ENCODE measurements at places on chromosomes 12 and 14. TPM values are rescaled to one million over a fixed set of nuclear protein-coding genes. Genes with fewer than 3 reads are reported as not detected.

Gene SMCO2
- not detected for polyA plus RNA-seq

Gene RNASE1
- 86.4 TPM for polyA plus RNA-seq

Gene AEBP2
- polyA plus RNA-seq = 24.8 TPM

Gene CAPZA3
- not detected for polyA plus RNA-seq

Gene MGP
- polyA plus RNA-seq = 16,275 TPM

Gene DNAJC22
- polyA plus RNA-seq = 1.2 TPM

DNA sequence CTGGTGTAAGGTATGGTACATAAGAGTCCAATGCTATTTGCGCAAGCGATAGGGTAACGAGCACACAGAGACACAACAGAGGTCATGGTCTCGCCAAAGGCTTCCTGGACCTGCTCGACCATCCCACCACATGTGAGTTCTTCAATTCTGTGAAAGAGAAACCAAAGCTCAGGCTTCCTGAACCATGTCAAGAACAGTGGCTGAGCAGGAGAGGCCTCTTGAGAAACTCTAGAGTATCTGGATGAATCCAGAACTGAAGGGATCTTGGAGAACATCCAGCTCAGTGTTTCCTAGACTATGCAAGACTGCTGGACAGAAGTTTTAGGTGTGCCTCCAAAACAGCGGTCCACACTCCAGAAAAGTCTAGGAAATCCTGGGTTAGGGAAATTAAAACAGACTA, 114.5 kb downstream of the TRAFD1 start:
- no peaks in the 10 kb centered on the region for H3K4me1 ChIP-seq
- no peak overlapping the region for H3K27ac ChIP-seq
- H3K36me3 ChIP-seq = peaks cover 7% of the 10 kb centered on the region
- H3K4me3 ChIP-seq = no peak overlapping the region

- DNase-seq = no peak
- no peaks in the 10 kb centered on the region for H3K36me3 ChIP-seq
Measured at GRCh38 chr12:82329508-82329907, 28.7 kb downstream of the CCDC59 start.

DNA sequence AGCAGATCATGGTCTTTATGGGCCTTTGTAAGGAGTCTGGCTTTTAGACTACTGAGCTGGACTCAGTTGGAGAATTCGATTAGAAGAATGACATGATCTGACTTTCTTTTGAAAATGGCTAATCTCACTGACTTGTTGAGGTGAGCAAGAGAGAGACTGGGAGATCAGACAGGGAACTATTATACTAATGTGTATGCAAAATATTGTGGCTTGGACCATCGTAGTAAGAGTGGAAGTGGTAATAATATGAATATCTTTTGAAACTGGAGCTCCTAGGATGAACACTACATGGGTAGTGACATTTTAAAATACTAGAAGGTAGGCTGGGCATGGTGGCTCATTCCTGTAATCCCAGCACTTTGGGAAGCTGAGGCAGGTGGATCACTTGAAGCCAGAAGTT, 56.2 kb upstream of the CCT2 start:
- no peaks in the 10 kb centered on the region for H3K27me3 ChIP-seq
- peak overlapping the region; percentile 53 for H3K27ac ChIP-seq
- DNase-seq = no peak
- no peak overlapping the region for H3K4me3 ChIP-seq
- peaks cover 3% of the 10 kb centered on the region for H3K4me1 ChIP-seq

DNA sequence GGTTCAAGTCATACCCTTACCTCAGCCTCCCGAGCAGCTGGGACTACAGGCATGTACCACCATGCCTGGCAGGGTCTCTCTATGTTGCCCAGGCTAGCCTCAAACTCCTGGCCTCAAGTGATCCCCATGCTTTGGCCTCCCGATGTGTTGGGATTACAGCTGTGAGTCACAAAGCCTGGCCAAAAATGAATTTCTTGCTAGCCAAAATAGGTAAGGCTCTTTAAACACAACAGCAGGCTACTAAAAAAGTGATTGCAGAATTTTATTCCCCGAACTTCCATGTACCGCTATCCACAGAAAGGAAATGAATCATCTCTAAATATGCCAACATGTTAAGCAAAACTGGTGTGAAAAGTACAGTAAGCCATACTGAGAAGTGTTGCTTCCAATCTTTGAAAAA, 50.6 kb downstream of the WDHD1 start:
- H3K36me3 ChIP-seq = no peaks in the 10 kb centered on the region
- no peaks in the 10 kb centered on the region for H3K4me1 ChIP-seq
- no peak for DNase-seq
- H3K27ac ChIP-seq = no peak overlapping the region
- H3K27me3 ChIP-seq = no peaks in the 10 kb centered on the region

GRCh38 chr12:64792128-64792527, 32.3 kb upstream of the TBC1D30 start:
- no peak overlapping the region for H3K4me3 ChIP-seq
- no peaks in the 10 kb centered on the region for H3K36me3 ChIP-seq
- H3K27ac ChIP-seq = no peak overlapping the region
- no peak for DNase-seq

DNA sequence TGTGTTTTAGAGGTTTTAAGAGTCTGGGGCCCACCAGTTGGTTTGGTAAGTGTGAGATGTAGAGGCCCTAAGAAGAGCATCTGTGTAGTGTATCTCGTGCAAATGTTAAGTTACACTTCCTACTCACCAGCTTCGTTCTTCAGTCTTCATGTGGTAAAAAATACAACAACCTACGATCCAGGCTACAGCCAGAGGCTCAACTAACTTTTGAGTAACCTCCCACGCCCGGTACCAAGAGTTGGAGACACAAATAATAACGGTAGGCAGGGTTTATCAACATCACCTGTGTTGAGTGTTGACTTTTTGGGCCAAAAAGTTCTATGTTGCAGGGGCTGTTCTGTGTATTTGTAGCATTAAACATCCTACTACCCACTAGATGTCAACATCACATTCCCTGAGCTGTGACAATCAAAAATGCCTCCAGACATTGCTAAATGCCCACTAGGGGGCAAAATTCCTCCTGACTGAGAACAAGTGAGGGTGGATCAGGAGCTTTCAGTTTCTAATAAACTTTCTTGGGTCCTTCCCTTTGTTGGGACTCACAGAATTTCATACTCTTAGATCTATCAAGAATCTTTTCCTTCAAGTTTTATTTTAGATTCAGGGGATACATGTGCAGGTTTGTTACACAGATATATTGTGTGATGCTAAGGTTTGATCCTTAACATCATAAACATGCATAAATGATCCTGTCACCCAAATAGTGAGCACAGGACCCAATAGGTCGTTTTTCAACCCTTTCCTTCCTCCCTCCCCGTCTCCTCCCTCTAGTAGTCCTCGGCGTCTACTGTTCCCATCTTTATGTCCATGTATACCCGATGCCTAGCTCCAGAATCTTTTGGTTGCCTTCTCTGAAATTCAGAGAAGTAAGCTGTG, 94.7 kb downstream of the SLC2A13 start:
- H3K27ac ChIP-seq = no peak overlapping the region
- H3K4me3 ChIP-seq = no peak overlapping the region
- no peak for DNase-seq
- H3K27me3 ChIP-seq = no peaks in the 10 kb centered on the region
